ENCODE measurements at places on chromosomes 7 and 10.

- no peak for DNase-seq
Measured at GRCh38 chr10:77284797-77285196, 352.8 kb downstream of the KCNMA1 start.

GRCh38 chr7:604001-604883, 84.6 kb upstream of the PDGFA start:
- no peak for DNase-seq

DNA sequence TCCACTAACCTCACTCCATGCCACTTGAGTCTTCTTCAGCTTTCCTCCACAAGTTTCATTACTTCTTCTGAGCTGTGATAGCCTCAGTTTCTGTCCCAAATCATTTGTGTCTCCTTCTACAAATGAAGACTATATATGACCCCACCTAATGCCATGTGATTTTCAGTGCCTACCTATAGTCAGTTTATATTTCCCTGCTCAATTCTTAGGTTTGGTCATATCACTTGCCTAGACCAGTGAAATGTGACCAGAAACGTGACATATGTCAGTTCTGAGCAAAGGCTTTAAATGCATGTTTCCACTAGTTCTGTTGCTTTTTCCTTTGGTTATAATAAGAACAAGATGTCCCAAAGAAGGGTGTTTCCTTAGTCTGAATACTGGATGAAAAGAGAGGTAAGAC, 24.6 kb upstream of the REEP3 start:
- DNase-seq, result no peak

GRCh38 chr10:3654496-3654895, 130.5 kb downstream of the KLF6 start:
- DNase-seq, result peak; percentile 15
